ENCODE measurements at places on chromosomes 2 and 18.

GRCh38 chr18:49845629-49846360 lies 32.5 kb upstream of the ACAA2 start:
- no peak for DNase-seq

GRCh38 chr2:56510610-56511009 lies 326.8 kb downstream of the CCDC85A start:
- DNase-seq: no peak

DNA sequence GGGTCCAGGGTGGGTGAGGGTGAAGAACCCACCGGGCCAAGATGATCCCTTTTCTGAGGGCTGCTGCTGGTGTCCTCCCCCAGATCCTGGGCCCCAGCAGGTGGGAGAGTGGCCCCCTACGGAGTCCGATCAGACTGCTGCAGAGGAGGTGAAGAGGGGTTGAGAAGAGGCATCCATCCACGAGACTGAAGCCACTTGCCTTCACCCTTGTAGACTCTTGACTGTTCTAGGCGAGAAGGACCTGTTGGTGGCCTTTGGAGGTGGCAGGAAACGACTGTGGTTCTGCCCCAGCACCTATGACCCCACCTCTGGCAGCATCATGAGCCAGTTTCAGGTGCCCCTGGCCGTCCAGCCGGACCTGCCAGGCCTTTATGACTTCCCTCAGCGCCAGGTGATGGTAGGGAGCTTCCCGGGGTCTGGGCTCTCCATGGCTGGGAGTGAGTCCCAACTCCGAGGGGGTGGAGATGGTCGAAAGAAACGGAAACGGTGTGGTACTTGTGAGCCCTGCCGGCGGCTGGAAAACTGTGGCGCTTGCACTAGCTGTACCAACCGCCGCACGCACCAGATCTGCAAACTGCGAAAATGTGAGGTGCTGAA lies 1.5 kb downstream of the TET3 start:
- DNase-seq: no peak

GRCh38 chr18:66316701-66317100 lies 287.2 kb downstream of the CDH19 start:
- DNase-seq: no peak

DNA sequence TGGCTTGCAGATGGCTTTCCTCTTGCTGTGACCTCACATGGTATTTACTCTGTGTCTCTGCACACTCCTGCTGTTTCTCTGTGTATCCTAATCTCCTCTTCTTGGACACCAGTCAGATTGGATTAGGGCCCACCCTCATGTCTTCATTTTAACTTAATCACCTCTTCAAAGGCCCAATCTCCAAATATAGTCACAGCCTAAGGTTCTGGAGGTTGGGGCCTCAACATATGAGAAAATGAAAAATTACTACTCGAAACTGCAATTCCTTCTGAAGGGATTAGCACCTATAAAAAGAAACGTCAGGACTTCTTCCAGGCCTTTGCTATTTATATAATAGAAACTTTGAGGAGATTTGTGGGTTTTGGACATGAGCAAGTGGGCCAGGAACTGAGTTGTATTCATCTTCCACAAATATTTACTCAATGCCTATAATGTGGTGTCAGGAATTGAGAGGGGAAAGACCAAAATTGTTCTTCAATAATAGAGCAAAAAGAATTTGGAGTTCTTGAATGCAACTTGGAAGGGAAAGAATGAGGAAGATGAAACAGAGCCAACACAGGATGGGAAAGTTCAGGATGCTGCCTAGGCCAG lies 270.0 kb upstream of the FN1 start:
- DNase-seq: no peak

- DNase-seq: no peak
These were observed 20.4 kb upstream of the LYG2 start for GRCh38 chr2:99275882-99276281.

GRCh38 chr18:66103550-66103949 lies 352.7 kb downstream of the CDH7 start:
- DNase-seq: no peak

DNA sequence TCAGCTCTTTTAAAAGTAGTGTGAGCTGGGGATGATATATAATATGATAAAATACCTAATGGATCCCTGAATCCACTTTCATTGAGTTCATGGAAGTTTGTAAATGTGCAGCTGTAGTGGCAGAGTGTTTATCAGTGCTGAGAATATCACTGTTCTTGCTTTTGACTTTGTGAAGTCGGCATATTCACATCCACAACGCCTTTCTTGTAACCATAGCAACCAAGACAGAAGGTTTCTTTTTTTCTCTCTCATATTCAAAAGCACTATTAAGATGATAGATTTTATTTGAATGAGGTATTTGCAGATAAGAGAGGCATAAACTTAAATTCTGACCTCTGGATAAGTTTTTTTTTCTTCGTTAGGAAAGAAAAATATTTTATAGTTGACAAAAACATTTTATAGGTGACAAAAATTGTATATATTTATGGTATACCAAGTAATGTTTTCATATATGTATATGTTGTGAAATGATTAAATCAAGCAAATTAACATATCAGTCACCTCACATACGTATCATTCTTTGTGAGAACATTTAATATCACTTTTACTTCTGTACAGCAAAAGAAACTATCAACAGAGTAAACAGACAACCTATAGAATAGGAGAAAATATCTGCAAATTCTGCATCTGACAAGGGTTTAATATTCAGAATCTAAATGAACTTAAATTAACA lies 130.0 kb downstream of the PLCL1 start:
- no peak for DNase-seq

- no peak for DNase-seq
These were observed 129.7 kb downstream of the MAPK4 start for GRCh38 chr18:50689578-50689977.

- DNase-seq: no peak
These were observed 424.0 kb upstream of the CRIM1 start for GRCh38 chr2:35931626-35932025.

GRCh38 chr2:209114588-209115240 lies 309.1 kb upstream of the MAP2 start:
- no peak for DNase-seq

DNA sequence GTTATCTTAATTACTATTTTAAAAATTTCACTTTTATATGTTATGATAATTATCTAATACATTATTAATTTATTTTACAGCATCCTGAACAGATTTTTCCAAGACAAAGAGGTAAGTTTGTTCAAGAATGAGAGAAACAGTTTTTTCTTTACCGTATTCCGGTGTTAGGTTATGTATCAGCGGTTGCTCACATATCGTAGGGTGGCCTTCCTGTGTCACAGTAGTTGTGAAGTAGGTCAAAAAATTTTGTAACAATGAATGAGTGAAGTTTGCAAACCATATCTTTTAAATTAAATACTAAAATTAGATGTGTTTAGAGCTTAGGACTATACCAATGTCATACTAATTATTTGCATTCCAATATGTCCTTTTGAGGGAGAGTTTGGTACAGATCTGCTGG lies 33.5 kb downstream of the MRPS9 start:
- DNase-seq: no peak

GRCh38 chr2:128784626-128785306 lies 466.1 kb upstream of the HS6ST1 start:
- DNase-seq: no peak

- no peak for DNase-seq
These were observed 1.0 kb upstream of the PMAIP1 start for GRCh38 chr18:59898609-59899297.

DNA sequence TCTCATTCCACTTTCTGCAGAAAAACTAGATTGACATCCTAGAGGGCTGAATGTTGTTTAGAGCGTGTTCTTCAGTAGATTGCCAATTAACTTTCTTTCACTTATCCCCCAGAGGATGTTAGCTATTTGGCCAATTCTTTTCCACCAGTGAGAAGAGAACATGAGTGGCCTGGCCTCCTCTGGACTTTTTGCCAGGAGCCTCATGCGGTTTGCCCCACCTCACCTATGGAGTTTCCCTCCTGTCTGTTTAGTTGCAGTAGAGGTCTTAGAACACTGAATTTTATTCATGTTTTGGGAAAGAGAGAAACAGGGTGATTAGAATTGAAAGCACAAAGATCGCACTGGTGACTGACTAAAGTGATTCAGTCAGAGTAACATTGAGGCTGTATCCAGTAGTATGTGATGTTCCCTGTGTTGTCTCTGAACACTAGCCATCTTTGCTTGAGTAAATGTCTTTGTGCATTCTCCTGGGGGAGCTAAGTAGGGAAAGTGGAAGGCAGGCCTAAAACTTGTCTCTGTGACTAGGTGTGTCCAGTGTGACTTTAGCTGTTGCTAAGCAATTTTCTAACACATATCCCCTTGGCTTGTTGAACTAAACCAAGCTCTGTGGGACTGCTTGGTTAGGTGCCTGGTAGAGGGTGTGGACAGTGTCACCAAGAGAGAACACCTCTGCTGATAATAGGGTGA lies 34.0 kb downstream of the UGP2 start:
- no peak for DNase-seq

DNA sequence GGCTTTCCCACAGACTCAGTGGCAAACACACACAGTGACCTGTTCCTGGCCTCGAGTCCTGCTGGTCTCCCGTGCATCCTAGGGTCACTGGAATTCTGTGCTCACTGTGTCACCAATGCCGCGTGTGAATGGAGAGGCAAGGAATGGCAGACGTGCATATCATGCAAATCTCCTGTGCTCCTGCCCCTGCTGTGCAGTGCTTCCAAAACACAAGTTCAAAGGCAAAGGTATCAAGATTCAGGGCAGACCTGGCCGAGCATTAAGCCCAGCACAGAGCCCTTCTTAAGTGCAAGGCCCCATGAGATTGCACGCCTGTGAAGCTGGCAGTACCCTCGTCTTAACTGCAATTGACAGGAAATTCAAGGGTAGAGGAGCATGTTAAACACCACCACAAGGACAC lies 129.1 kb downstream of the NDUFA10 start:
- DNase-seq: no peak

DNA sequence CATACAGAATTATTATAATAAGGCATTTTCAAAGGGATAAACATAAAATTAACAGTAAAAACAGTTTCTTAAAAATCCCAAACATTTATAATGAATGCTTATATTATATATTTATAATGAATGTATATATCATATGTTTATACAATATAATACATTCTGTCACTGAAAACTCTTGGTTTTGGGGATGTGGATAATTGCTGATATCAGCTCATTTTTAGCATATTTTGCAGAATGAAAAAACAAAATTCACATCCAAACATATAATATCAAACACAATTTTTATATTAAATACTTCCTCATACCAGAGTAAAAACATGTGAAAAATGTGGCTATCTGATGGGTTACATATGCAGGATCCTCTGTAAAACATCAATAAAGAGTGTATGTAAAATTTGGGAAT lies 202.7 kb upstream of the KLHL14 start:
- no peak for DNase-seq

DNA sequence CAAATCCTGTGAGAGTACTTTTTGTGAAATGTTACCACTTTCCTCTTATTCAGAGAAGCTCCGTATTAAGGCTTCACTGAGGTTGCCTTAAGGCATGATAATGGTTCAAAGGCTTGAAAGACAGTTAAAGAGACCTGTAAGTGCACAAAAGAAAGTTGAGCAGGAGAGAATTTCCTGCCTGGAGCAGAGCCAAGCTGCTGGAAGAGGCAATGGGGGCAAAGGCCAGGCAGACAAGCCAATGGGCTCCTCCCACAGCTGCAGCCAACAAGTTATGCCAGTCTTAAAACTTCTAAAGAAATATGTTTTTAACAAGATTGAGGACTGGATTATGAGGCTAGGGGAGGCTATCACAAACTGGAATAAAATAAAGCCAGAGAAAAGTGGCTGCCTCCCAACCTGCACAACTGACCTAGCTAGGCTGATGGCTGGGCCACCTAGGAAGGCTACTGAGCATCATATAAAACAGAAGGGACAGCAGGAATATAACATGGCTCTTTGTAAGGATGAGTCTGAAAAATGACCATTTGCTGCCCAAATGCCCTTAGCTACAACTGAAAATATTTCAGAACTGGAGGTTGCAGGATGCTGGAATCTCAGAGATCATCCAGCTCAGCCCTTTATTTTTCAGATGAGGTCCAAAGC lies 2.1 kb downstream of the IL1B start:
- no peak for DNase-seq

DNA sequence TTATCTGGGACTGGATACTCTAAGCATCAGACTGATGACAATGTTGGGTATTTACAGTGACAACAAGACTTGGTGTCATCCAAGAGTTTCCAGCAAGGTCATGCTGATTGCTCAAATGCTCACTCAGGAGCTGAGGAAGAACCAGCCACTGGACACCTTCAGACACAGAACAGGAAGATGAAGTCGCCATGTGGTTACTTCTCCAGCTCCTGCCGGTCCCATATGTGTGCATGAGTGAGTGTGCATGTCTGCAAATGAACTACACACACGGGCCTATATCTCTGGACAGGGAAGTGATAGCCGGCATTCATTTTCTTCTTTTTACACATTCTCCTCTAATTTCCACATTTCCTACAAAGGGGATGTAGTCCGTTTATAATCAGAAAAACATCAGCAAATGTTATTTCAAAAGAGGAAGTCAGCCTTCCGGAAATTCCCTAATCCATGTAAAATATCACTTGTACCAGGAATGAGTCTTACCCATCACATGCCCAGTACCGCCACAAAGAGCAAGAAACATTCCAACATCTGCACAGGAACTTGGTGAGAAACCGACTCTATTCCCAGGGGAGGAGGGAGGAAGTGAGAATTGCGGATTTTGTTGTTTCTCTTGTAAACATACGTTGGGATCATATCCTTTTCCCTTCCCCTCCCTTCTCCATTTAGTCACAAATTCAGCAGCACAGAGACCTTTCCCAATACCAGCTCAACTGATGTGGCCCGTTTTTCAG lies 10.8 kb downstream of the RFX8 start:
- no peak for DNase-seq

- no peak for DNase-seq
These were observed 61.7 kb downstream of the ASB1 start for GRCh38 chr2:238488347-238488826.

- no peak for DNase-seq
These were observed 336.5 kb downstream of the MEIS1 start for GRCh38 chr2:66771359-66771976.

- DNase-seq: no peak
These were observed 4.7 kb upstream of the ADNP2 start for GRCh38 chr18:80104364-80104779.

DNA sequence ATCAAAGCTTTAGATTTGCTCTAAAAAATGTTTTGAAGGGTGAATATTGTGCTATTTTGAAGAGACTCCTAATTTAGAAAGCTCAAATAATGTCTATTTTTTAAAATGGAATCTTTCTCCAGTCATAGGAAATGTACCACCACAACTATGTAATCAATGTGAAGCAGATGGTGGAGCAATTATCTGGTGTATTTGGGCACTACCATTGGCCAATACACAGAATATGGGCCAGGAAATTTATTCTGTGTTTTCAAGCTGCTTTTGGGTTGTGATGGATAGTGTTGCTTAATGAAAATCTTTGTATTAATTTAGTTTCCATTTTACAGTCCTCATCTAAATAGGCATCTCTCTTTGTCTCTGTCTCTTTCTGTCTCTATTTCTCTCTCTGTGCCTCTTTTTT lies 17.1 kb upstream of the VWC2L start:
- DNase-seq: no peak
